ENCODE measurements at places on chromosomes 4 and X. TPM values are rescaled to one million over a fixed set of nuclear protein-coding genes. Genes with fewer than 3 reads are reported as not detected.

Gene FRG2
- total RNA-seq = not detected

Gene RASSF6
- total RNA-seq = 0.03 TPM

Gene SLC6A14
- total RNA-seq = not detected

Gene DGKK
- not detected for total RNA-seq

Gene ZDHHC15
- 0.23 TPM for total RNA-seq

Gene LRBA
- 51.9 TPM for total RNA-seq

Gene DGAT2L6
- total RNA-seq = not detected

Gene LEF1
- total RNA-seq = not detected
